ENCODE measurements at places on chromosomes 7 and 10.

DNA sequence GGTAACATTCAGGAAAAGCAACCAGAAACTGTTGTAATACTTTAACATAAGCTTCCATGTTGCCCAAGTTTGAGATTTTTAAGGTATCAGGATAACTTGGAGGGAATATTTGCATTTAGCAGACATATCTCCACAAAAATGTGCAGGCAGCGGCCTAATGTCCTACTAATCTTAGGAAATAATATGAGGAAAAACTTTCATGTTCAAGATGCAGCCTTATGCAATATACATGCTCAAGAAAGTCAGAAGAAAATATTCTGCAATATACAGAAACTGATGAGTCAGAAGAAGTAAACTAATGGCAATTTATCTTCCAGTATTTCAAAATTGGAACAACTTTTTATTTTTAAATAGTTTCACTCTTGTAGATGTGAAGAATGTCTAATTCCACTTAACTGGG is 463.2 kb upstream of the C7orf33 start:
- no peak for DNase-seq

DNA sequence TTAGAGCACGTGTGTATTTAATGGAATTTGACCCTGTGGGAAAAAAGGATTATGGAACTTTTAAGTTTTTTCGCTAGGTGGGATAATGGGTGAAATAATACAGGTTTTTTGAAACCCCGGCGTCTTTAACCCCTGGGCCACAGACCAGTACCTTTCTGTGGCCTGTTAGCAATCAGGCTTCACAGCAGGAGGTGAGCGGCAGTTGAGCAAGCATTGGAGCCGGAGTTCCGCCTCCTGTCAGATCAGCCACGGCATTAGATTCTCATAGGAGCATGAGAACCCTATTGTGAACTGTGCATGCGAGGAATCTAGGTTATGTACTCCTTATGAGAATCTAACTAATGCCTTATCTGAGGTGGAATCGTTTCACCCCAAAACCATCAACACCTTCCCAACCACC is 28.6 kb downstream of the WAC start:
- DNase-seq: no peak

- no peak for DNase-seq
Measured at GRCh38 chr10:91210435-91210834, 10.0 kb upstream of the PCGF5 start.

GRCh38 chr10:43237631-43238446 is 29.0 kb downstream of the RASGEF1A start:
- no peak for DNase-seq

DNA sequence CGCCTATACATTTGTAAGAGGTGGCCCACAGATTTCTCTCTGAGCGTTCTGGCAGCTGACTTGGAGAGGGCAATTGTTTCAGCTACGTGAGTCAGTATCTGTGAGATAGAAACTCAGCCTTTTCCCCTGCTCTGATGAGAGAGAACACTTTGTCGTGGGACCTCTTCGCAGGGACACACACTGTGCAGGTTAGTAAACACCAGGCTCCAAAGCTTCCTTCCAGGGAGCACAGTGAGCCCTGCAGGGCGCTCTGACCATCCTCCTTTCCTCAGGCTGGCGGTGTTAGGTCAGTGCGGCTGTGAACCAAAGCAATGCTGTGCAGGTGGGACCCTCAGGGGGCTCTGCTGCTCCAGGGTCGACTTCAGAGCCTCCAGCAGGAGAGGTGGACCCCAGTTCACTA is 152.2 kb upstream of the TCF7L2 start:
- no peak for DNase-seq

DNA sequence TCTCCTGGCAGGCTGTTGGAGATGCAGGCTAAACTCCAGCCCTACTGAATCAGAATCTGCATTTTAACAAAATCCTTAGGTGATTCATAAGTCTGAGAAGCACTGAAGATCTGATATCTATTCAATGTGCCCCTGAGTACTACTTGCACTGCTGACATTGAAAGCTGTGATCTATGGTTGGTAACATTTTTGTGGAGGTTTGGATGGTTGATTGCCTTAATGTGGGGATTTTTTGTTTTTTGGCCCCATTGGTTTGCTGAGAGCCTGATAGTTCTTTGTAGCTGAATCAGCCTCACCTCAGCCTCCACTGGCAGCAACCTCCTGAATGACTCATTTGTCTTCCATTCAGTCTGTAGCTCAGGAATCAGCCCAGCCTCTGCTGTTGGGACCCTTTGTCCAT is 14.7 kb upstream of the LRRN3 start:
- peak; percentile 44 for DNase-seq

Data from AG20443 (cell line).